ENCODE measurements at places on chromosomes 7 and 10.

DNA sequence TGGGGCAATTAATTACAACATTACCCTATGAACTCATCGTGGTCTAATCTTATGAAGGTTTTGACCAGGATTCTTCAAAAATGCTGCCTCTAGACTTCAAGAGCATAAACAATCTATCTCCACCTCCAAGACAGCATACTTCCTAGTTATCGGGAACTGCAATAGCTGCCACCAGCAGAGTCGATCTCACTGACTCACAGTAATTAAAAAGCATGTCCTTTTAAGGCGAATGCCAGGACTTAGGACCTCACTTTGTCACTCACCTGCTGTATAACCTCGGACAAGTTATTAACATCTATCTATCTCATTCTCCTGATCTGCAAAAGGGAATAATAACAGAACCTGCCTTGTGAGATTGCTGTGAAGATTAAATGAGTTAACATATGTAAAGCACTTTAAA is 666.0 kb upstream of the COBL start:
- DNase-seq, result no peak

DNA sequence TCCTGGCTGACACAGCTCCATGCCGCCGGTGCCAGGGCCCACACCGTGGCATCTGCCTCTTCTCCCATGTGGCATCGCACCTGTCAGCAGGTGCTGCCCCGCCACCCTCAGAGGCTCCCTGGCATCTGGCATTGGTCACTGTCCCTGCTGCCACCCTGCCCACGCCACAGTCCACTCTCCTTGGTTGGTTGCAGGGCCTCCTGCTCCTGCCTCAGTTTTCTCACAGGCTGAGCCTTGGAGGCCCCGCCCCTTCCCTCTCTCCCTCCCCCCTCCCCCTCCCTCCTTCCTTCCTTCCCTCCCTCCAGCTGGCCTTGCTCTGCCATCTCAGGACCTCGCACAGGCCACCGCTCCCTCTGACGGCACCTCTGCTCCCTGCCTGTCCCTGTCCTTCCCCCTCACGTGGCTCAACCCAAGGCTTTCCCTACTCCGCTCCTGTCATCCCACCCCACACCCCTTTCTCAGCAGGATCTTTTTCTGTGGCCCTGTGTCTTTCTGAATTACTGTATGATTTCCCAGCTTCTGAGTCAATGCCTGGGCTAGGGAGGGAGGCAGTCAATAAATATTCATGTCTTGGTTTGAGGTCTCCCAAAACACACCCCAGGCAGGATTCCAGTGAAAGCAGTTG is 87.4 kb downstream of the INPP5A start:
- no peak for DNase-seq

- no peak for DNase-seq
Observed at GRCh38 chr10:23070913-23071218, 24.5 kb upstream of the MSRB2 start.

- no peak for DNase-seq
Observed at GRCh38 chr10:22414146-22414545, 68.8 kb downstream of the SPAG6 start.

DNA sequence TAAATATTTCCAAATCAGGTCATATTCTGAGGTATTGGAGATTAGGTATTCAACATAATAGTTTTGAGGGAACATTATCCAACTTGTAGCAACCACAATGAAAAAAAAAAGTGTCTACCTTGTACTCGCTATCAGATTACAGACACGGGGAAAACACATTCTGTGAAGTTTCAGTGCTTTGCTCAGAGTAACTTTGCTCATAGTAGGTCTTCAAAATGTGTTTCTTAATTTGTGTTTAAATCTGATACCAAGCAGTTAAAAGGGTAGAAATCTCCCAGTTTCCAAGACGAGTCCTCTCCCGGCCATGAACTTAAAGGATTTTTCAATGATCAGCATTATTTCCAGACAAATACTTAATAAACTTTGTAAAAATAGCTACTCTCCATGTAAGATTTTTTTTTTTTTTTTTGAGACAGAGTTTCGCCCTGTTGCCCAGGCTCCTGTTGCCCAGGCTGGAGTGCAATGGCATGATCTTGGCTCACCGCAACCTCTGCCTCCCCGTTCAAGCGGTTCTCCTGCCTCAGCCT is 39.2 kb downstream of the DDIT4 start:
- DNase-seq, result no peak

Data from stimulated activated CD4-positive, alpha-beta T cell treated with anti-CD3 and anti-CD28 coated beads, TNF-alpha, amount 100 ng/mL, for 1 hour (primary cell).